ENCODE measurements at places on chromosomes 4 and X.

- H3K4me1 ChIP-seq, result peaks cover 11% of the 10 kb centered on the region
- H3K27ac ChIP-seq, result no peak overlapping the region
- DNase-seq, result no peak
Observed at GRCh38 chr4:140710908-140711622, 45.1 kb downstream of the TBC1D9 start.

GRCh38 chr4:52876069-52876468, 14.0 kb downstream of the RASL11B start:
- no peaks in the 10 kb centered on the region for H3K36me3 ChIP-seq
- no peak for DNase-seq
- H3K27ac ChIP-seq, result no peak overlapping the region
- peaks cover 5% of the 10 kb centered on the region for H3K4me1 ChIP-seq
- H3K4me3 ChIP-seq, result no peak overlapping the region
- H3K27me3 ChIP-seq, result no peaks in the 10 kb centered on the region

DNA sequence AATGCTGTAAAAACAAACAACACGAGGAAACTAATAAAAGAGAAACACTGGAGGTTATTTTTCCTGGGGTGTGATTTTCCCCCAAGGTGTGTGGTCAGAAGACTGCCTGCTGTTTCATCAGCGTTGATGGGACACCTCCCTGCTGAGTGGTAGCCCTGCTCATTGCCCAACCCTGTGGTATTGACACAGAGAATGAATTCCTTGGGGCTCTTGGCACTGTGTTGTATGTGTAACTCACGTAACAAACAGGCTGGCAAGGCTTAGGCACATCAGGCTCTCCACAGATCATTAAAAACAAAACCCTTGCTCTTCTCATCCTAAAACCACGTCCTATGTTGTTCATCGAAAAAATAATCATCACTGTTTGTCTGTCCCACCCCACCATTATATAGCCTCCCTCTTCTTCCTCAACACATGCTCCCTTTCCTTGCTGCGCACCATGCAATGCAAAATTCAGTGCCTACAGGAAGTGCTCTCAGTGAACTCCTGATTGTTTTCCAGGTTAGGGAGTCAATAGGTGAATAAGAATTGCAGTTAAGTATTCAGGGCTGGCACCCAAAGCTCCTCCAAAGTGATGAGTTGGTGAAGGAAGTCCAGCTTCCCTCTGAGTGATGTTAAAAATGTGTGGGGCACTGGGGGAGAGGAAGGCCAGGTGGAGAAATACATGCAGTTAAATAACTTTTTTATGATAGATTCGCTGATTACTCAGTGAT, 11.4 kb upstream of the PUDP start:
- H3K4me1 ChIP-seq, result no peaks in the 10 kb centered on the region
- no peak overlapping the region for H3K4me3 ChIP-seq
- H3K36me3 ChIP-seq, result no peaks in the 10 kb centered on the region
- H3K27ac ChIP-seq, result no peak overlapping the region

- H3K4me3 ChIP-seq, result no peak overlapping the region
- H3K27ac ChIP-seq, result no peak overlapping the region
- peaks cover 21% of the 10 kb centered on the region for H3K4me1 ChIP-seq
- peaks cover 43% of the 10 kb centered on the region for H3K36me3 ChIP-seq
- no peaks in the 10 kb centered on the region for H3K27me3 ChIP-seq
Observed at GRCh38 chr4:168309781-168310180, 8.8 kb downstream of the DDX60 start.

- H3K27ac ChIP-seq, result no peak overlapping the region
- no peaks in the 10 kb centered on the region for H3K4me1 ChIP-seq
- H3K4me3 ChIP-seq, result no peak overlapping the region
- no peaks in the 10 kb centered on the region for H3K27me3 ChIP-seq
- no peaks in the 10 kb centered on the region for H3K36me3 ChIP-seq
Observed at GRCh38 chr4:161829591-161829990, 334.2 kb downstream of the FSTL5 start.

- no peaks in the 10 kb centered on the region for H3K4me1 ChIP-seq
- no peaks in the 10 kb centered on the region for H3K36me3 ChIP-seq
- peaks cover 5% of the 10 kb centered on the region for H3K27me3 ChIP-seq
- DNase-seq, result no peak
- H3K4me3 ChIP-seq, result no peak overlapping the region
- H3K27ac ChIP-seq, result no peak overlapping the region
Observed at GRCh38 chrX:12878536-12878935, 11.7 kb downstream of the TLR7 start.

- peaks cover 20% of the 10 kb centered on the region for H3K4me1 ChIP-seq
- no peak overlapping the region for H3K27ac ChIP-seq
- no peaks in the 10 kb centered on the region for H3K36me3 ChIP-seq
- H3K4me3 ChIP-seq, result no peak overlapping the region
- H3K27me3 ChIP-seq, result no peaks in the 10 kb centered on the region
Observed at GRCh38 chr4:150938873-150939499, 76.1 kb downstream of the LRBA start.

- no peak for DNase-seq
- H3K4me1 ChIP-seq, result peaks cover 31% of the 10 kb centered on the region
- no peak overlapping the region for H3K4me3 ChIP-seq
- peaks cover 37% of the 10 kb centered on the region for H3K27me3 ChIP-seq
Observed at GRCh38 chr4:183399616-183400015, 44.8 kb upstream of the CDKN2AIP start.

DNA sequence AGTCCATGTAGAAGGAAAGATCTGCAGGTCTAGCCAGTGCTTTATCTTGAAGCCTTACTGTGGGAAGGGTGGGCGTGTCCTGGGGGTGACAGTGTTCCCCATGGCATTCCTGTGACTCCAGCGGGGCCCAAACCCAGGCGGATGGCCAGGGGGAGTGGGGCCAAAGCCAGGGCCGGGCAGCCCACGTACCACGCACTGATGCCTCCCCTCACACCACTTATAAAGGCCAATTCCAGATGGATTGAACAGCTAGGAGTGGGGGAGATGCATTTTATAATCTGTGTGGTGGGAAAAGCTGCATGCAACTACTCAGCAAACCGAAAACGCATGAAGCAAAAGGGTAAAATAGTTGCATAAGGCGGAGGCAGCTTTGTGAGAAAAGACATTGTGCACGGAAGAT, 36.4 kb downstream of the NELFA start:
- peaks cover 81% of the 10 kb centered on the region for H3K36me3 ChIP-seq
- no peak overlapping the region for H3K4me3 ChIP-seq
- H3K27me3 ChIP-seq, result no peaks in the 10 kb centered on the region
- H3K4me1 ChIP-seq, result no peaks in the 10 kb centered on the region
- DNase-seq, result no peak

DNA sequence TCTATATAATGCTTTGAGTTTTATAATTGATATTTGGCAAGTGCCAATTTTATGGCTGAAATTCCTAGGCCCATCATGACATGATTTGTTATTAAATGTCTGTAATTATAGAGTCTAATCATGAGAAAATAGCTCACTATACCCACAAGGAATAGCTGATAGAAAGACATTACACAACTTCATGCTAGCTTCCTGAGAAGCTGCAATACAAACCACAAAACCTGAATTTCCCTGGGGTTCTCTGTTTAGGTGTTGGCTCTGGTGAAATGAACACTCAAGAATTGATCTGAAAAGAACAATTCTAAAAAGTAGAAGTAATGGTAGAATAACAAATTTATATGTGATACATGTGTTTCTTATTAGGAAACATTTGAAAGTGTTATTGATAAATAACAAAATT, 169.6 kb downstream of the GASK1B start:
- no peaks in the 10 kb centered on the region for H3K36me3 ChIP-seq
- H3K27me3 ChIP-seq, result no peaks in the 10 kb centered on the region
- no peak for DNase-seq
- H3K4me3 ChIP-seq, result no peak overlapping the region
- H3K4me1 ChIP-seq, result no peaks in the 10 kb centered on the region

DNA sequence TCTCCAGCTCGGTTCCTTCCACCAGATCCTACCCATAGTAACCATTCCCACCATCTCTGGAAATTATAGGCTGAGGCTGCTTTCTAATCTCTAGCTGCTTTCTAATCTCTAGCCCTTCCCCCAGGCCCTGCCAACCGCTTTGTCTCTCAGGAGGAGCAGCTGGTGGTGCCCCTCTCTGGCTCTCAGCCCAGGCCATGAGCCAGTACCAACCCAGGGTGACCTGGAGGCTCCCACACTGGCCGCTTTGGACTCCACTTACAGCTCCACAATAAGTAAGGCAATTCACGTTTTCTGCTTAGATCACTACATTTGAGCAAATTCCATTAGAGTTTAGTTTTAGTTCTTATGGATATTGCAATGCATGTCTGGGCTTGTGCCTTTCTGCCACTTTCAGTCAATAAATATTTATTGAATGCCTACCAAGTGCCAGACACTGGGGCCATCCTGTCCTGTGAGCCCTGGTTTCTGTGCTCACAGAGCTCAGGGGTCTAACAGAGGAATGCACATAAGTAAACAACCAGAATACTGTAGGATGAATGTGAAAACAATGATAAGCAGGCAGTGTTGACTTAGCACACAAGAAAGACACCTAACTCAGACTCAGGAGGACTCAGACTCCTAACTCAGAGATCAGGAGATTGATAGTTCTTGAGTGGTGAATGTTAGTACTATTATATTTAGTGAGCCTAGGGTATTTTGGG, 38.9 kb downstream of the SMC1A start:
- no peak overlapping the region for H3K27ac ChIP-seq
- no peak for DNase-seq
- H3K36me3 ChIP-seq, result peaks cover 55% of the 10 kb centered on the region
- H3K4me1 ChIP-seq, result no peaks in the 10 kb centered on the region
- no peaks in the 10 kb centered on the region for H3K27me3 ChIP-seq
- H3K4me3 ChIP-seq, result no peak overlapping the region

DNA sequence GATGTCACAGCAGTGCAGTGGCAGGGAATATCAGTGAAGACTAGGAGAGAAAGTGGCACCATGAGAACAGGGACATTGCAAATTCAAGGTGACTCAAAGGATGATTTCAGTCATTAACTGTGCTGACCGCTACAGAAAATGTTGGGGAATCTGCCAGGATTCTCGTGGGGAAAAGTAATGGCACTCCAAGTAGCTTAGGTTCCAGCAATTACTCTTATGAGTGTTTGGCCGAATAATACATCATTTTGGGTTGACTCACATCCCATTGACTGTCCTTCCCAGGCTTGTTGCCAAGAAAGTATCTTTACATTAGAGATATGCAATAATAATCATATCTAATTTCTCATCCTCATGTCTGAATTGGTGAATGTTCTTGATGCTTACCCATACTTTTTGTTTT, 1411.1 kb upstream of the PCDH7 start:
- no peaks in the 10 kb centered on the region for H3K36me3 ChIP-seq
- no peak for DNase-seq
- H3K4me3 ChIP-seq, result no peak overlapping the region
- H3K27ac ChIP-seq, result no peak overlapping the region
- H3K27me3 ChIP-seq, result no peaks in the 10 kb centered on the region
- H3K4me1 ChIP-seq, result no peaks in the 10 kb centered on the region

Data from activated T-helper 2 cell treated with anti-CD3 and anti-CD28 coated beads, Interferon-gamma antibody, Interleukin-2, Interleukin-4, amounts not matched to agents 10 μg/mL and 5 μg/mL and 100 μg/mL, durations not matched to agents 14 hours and 24 hours and 36 hours (primary cell).